ENCODE measurements at places on chromosomes 4 and X.

- no peak for DNase-seq
These were observed 35.7 kb upstream of the TSPAN5 start for GRCh38 chr4:98694076-98694475.

DNA sequence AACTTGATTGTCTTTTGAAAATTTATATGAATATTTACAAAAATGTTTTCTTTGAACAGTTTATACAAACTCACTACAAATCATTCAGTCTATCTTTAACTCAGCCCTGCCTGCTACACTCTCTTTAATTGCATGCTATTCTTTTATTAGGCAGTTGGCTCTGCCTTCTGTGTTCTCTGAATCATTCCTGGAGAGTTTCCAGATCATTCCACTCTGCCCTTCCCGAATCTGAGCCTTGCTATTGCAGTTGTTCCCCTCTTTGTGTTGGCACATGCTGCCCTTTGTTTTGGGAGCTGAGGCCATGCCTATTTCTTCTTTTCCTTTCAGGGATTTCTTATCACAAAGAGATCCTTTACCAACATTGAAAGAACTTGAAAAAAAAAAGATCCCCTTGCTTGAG is 8.7 kb upstream of the TECRL start:
- DNase-seq: no peak

DNA sequence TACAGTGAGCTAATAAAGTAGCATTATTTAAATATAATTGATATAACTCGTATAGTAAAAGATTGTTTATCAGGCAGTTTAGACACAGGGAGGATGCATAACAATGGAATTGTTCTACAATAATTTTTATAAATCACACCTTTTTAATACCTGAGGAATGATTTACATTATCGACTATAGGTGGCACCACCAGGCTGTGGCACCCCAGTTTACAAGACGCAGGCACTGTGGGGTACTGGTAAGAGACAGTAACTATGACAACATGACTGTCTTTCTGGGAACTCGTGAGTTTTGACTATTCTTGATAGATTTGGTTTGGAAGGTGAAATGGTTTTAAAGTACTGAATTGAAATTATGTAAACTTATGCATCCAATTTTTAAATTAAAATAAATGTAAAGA is 27.1 kb upstream of the STBD1 start:
- no peak for DNase-seq

DNA sequence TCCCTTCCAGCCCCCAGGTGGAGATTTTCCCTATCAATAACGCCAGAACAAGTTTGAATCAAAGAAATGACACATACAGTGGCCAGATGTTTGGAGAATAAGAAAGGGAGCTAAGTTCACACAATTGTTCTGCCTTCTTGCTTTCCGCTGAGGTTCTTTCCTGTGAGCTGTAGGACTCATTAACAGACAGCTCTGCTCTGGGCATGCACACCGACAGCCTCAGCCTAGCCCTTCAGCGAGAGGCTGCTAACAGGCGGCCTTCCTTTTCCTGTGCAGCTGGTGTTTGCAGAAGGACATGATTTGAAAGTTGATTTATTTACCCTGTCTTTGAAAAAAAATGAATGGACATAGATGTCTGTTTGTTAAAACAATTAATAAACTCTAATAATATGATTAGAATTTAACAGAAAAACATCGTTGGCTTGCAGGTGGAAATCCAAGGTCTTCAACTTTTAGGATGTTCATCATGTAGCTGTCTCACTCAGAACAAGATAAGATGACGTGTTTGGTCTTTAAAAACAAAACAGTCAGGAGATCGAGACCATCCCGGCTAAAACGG is 183.3 kb downstream of the KDR start:
- no peak for DNase-seq

GRCh38 chr4:91621446-91621845 is 682.3 kb upstream of the GRID2 start:
- no peak for DNase-seq

DNA sequence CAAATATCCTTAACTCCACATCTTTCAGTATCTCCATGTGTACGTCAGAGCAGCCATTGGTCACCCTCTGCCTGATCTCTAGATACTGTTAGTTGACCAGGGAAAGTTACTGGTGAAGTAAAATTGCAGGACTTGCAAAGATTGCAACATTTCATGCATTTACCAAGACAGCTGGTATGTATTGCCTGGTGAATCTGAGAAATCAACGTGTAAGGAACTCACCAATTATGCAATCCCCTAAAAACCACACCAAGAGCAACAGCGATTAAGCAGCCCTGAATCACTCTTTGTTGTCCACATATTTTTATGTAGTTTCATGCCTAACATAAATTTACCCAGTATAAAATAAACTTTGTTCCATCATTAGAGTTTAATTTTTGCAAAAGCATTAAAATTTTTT is 271.2 kb downstream of the NLGN4X start:
- DNase-seq: no peak

Measured in H1 (cell line).